Vagina (tissue), 2 donors: ENCODE measurements at places on chromosomes 3 and 15. TPM values are rescaled to one million over a fixed set of nuclear protein-coding genes. Genes with fewer than 3 reads are reported as not detected.

DNA sequence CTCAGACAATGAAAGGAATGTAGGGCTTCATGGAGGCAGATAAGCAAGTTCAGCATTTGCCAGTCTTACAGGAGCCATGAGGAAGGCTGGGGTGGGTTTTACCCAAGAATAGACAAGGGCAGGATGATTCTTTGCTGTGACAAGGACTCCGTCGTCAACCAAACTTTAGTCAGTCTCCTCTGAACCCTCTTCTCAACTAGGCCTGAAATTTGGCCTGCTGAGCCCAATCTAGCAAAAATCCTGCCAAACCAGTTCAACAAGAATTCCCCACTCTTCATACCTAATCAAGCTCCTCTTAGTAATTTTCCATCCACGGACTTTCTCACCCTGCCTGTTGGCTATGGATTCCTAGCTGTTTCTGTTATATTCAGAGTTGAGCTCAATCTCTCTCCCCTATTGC is 280.5 kb downstream of the TBL1XR1 start:
- no peak for DNase-seq
- H3K27ac ChIP-seq = no peak overlapping the region
- H3K4me1 ChIP-seq = no peaks in the 10 kb centered on the region
- H3K27me3 ChIP-seq = no peaks in the 10 kb centered on the region
- no peaks in the 10 kb centered on the region for H3K36me3 ChIP-seq

PLA2G4E gene
- 8.8 TPM for total RNA-seq

DNA sequence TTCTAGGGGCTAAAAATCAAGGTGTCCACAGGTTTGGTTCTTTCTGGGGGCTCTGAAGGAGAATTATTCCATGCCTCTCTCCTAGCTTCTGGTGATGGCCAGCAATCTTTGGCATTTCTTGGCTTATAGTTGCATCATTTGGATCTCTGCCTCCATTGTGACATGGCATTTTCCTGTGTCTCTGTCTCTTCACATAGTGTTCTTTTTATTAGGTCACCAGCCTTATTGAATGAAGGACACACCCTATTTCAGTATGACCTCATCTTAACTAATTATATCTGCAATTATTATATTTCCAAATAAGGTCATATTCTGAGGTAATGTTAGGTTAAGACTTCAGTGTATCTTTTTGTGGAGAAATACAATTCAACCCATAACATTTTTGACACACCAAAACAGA is 3.2 kb upstream of the GBE1 start:
- no peaks in the 10 kb centered on the region for H3K27me3 ChIP-seq
- no peak for DNase-seq
- H3K27ac ChIP-seq = no peak overlapping the region
- no peaks in the 10 kb centered on the region for H3K36me3 ChIP-seq
- H3K4me1 ChIP-seq = peaks cover 6% of the 10 kb centered on the region

TMEM212 gene
- not detected for total RNA-seq

DNA sequence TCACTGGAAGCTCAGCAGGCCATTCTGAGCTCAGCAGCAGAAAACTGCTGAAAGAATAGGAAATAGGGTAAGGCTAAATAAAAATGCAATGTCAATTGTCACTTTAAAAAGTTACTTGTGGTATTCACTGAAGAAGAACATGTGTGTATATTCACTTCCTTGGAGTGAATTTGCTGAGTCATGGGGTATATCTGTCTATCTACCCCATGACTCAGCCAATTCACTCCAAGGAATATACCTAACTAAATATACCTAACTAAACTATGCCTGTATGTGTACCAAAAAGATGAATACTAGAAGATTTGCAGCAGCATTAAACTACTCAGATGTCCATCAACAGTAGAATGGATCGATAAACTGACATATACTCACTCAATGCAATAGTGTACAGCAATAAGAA is 69.5 kb upstream of the KCNAB1 start:
- no peak for DNase-seq
- no peaks in the 10 kb centered on the region for H3K27me3 ChIP-seq
- no peak overlapping the region for H3K4me3 ChIP-seq
- H3K36me3 ChIP-seq = no peaks in the 10 kb centered on the region

SNAPC5 gene
- 27.0 TPM for total RNA-seq

DNA sequence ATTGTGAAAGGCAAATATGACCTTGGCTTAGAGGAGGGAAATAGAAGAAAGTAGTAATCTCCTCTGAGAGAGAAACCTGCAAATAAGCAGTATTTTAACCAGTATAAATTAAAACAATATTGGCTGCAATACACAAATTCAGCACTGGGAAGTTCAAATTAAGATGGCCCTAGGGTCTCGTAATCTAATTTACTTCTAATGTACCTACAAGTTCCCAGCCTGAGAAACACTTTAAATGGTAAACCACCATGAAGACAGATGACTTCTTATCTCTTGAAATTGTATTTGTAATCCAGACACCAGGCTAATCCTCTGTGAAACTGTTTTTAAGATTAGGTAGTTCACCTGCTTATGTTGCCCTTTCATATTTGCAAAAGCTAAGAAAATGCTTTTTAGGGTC is 199.7 kb downstream of the CADPS start:
- DNase-seq = no peak
- H3K4me1 ChIP-seq = no peaks in the 10 kb centered on the region
- H3K36me3 ChIP-seq = no peaks in the 10 kb centered on the region
- no peak overlapping the region for H3K4me3 ChIP-seq
- no peaks in the 10 kb centered on the region for H3K27me3 ChIP-seq

MESP2 gene
- total RNA-seq = not detected

GRCh38 chr15:28987337-28987736 is 101.6 kb downstream of the APBA2 start:
- no peaks in the 10 kb centered on the region for H3K36me3 ChIP-seq
- no peaks in the 10 kb centered on the region for H3K27me3 ChIP-seq
- no peak overlapping the region for H3K4me3 ChIP-seq
- H3K4me1 ChIP-seq = no peaks in the 10 kb centered on the region

SIAH2 gene
- total RNA-seq = 71.0 TPM

RIOX2 gene
- total RNA-seq = 33.4 TPM

GUCA1C gene
- not detected for total RNA-seq

PLA1A gene
- total RNA-seq = 1.7 TPM

DNA sequence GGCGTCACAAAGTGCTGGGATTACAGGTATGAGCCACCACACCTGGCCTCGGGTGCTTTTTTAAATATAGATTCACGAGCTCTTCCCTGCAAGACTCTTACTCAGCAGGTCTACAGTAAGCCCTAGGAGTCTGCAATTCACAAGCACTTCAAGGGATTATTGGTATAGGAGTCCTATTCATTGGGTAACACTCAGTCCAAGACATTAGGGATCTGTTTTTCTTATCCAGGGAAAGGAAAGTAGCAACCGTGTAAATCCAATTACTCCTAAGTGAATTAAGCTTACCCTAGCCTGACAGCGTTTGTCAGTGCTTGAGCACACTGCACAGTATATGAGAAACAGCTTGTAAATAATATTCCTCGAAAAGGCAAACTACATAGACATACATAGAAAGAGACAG is 109.9 kb downstream of the SENP2 start:
- no peaks in the 10 kb centered on the region for H3K4me1 ChIP-seq
- H3K27me3 ChIP-seq = no peaks in the 10 kb centered on the region
- no peaks in the 10 kb centered on the region for H3K36me3 ChIP-seq
- no peak overlapping the region for H3K4me3 ChIP-seq

SECISBP2L gene
- total RNA-seq = 24.3 TPM

- H3K4me3 ChIP-seq = no peak overlapping the region
- H3K4me1 ChIP-seq = peaks cover 6% of the 10 kb centered on the region
- DNase-seq = no peak
- no peak overlapping the region for H3K27ac ChIP-seq
Observed at GRCh38 chr3:171194965-171195364, 168.4 kb upstream of the SLC2A2 start.

GRCh38 chr15:100057281-100057680 is 284.5 kb downstream of the ADAMTS17 start:
- no peak overlapping the region for H3K27ac ChIP-seq
- no peak overlapping the region for H3K4me3 ChIP-seq
- H3K4me1 ChIP-seq = no peaks in the 10 kb centered on the region
- DNase-seq = no peak
- H3K36me3 ChIP-seq = no peaks in the 10 kb centered on the region

SEMA3G gene
- 8.3 TPM for total RNA-seq

DNA sequence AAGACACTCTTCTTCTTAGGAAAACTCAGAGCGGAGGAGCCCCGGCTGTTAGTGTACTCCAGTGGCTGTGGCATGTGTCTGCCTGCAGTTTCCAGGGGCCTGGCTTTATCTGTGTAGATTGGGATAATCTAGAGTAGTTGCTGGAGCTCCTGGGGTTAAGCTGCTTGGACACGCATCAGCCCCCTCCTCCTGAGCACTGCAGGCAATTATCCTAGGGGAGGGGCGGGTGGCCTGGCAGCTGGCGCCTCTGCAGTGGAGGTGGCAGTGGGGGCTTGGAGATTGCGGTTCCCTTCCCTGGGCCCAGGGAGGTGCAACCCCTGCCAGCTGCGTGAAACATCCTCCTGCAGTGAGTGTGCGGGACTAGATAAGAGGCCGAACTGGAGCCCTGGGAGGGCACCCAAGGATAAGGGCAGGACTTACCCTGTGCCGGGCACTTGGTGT is 68.2 kb downstream of the EFCAB12 start:
- no peaks in the 10 kb centered on the region for H3K36me3 ChIP-seq
- no peak overlapping the region for H3K4me3 ChIP-seq
- H3K27ac ChIP-seq = no peak overlapping the region
- no peaks in the 10 kb centered on the region for H3K27me3 ChIP-seq
- DNase-seq = no peak

PLA2G4D gene
- total RNA-seq = 26.5 TPM

DNA sequence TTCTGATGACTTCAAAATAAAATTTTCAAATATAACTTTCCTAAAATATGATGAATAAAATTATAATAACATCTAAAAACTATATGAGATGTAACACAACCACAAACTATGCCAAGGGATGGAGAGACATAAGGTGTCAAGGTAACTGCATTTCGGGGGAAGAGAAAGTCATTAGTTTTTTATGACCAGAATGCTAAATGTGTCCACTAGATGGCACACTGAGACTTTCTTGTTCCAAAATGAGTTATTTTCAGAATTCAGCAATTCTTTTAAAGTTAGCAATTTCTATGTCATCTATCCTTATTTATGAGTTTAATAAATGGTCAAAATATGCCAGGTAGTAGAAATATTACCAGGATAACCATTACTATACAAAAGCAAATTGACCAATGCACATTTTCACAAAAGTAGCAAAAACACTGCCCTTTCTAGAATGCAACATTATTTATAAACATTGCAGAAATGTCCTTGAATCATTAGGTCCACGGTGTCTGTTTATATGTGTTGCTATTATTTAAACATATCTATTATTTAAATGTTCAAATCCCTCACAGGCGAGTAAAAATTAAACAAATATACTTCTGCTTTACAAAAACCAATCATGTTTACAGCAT is 374.2 kb downstream of the PLCL2 start:
- no peak overlapping the region for H3K4me3 ChIP-seq
- H3K27ac ChIP-seq = no peak overlapping the region
- no peaks in the 10 kb centered on the region for H3K36me3 ChIP-seq
- DNase-seq = no peak

- DNase-seq = no peak
- H3K27ac ChIP-seq = no peak overlapping the region
- no peaks in the 10 kb centered on the region for H3K36me3 ChIP-seq
- H3K4me1 ChIP-seq = peaks cover 16% of the 10 kb centered on the region
- no peak overlapping the region for H3K4me3 ChIP-seq
Observed at GRCh38 chr3:195007151-195007550, 263.8 kb downstream of the XXYLT1 start.

DNA sequence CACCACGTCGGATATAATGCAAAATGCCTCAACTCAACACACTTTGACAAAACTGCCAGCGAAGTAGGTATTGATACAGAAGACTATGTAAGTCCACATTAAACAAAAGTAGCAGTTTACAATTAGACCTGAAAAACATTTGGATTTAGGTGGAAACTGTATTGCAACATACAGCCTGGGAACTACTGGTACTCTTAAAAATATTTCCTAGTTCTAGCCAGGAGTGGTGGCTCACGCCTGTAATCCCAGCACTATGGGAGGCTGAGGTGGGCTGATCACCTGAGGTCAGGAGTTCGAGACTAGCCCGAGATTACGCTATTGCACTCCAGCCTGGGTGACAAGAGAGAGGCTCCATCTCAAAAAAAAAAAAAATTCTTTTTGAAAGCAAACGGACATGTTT is 246.2 kb downstream of the ZBTB20 start:
- H3K4me3 ChIP-seq = peak overlapping the region; percentile 21
- H3K27ac ChIP-seq = peak overlapping the region; percentile 28
- no peak for DNase-seq
- no peaks in the 10 kb centered on the region for H3K36me3 ChIP-seq
- no peaks in the 10 kb centered on the region for H3K27me3 ChIP-seq
- peaks cover 23% of the 10 kb centered on the region for H3K4me1 ChIP-seq

- H3K4me3 ChIP-seq = no peak overlapping the region
- H3K27me3 ChIP-seq = no peaks in the 10 kb centered on the region
- H3K4me1 ChIP-seq = no peaks in the 10 kb centered on the region
- H3K36me3 ChIP-seq = no peaks in the 10 kb centered on the region
- DNase-seq = no peak
Observed at GRCh38 chr3:10883478-10884234, 67.6 kb downstream of the SLC6A11 start.

GRCh38 chr3:66177026-66177425 is 43.8 kb upstream of the SLC25A26 start:
- H3K36me3 ChIP-seq = no peaks in the 10 kb centered on the region
- H3K4me1 ChIP-seq = no peaks in the 10 kb centered on the region
- no peak for DNase-seq
- H3K27me3 ChIP-seq = no peaks in the 10 kb centered on the region

IL17RE gene
- 15.2 TPM for total RNA-seq

GRCh38 chr3:58833491-58833890 is 166.9 kb upstream of the FAM3D start:
- H3K36me3 ChIP-seq = no peaks in the 10 kb centered on the region
- no peak overlapping the region for H3K4me3 ChIP-seq
- no peaks in the 10 kb centered on the region for H3K4me1 ChIP-seq
- H3K27ac ChIP-seq = no peak overlapping the region
- no peak for DNase-seq

RTP1 gene
- not detected for total RNA-seq

GRCh38 chr15:64691896-64692565 is 83.4 kb downstream of the RBPMS2 start:
- H3K27ac ChIP-seq = peak overlapping the region; percentile 4
- H3K36me3 ChIP-seq = no peaks in the 10 kb centered on the region
- H3K4me3 ChIP-seq = no peak overlapping the region
- peaks cover 72% of the 10 kb centered on the region for H3K4me1 ChIP-seq
- H3K27me3 ChIP-seq = no peaks in the 10 kb centered on the region

SAMD7 gene
- total RNA-seq = not detected

BNIP2 gene
- total RNA-seq = 83.2 TPM

DNA sequence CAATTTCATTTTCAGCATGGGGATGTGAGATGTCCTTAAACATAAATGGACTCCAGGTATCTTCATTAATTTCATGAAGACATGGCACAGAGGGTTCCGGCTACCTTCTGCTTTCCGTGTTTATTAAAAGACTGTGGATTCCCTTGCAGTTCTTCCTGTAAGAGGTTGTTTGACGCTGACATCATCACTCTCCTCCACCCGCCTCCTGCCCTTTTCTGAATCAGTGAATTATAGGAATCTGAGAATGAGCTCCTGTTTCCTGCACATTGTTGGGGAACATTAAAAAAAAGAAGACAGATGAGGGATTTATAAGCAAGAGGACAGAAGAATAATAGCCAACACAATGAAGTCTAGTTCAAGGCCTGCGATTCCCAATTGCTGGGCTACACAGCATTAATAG is 191.3 kb downstream of the LPP start:
- no peak for DNase-seq
- no peak overlapping the region for H3K4me3 ChIP-seq
- no peaks in the 10 kb centered on the region for H3K36me3 ChIP-seq
- H3K27ac ChIP-seq = peak overlapping the region; percentile 17

- H3K27ac ChIP-seq = no peak overlapping the region
- H3K36me3 ChIP-seq = no peaks in the 10 kb centered on the region
- no peak for DNase-seq
- no peaks in the 10 kb centered on the region for H3K4me1 ChIP-seq
- H3K27me3 ChIP-seq = no peaks in the 10 kb centered on the region
Observed at GRCh38 chr15:76252249-76252648, 59.0 kb downstream of the ETFA start.
